ENCODE measurements at places on chromosomes 2 and 18.

DNA sequence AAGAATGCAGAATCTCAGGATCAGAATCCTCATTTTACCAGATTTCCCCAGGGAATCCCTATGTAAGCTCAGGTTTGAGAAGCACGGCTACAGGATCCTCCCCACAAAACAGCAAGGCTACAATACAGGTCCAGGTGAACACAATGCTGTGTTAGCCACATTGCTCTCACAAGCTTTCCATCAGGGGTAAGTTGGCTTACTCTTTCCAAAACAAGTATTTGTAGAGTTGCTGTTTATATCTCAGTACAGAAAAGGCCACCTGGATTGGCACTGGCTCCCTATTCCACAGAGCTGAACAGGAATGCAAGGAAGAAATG is 11.0 kb downstream of the SPRED2 start:
- no peak for DNase-seq

DNA sequence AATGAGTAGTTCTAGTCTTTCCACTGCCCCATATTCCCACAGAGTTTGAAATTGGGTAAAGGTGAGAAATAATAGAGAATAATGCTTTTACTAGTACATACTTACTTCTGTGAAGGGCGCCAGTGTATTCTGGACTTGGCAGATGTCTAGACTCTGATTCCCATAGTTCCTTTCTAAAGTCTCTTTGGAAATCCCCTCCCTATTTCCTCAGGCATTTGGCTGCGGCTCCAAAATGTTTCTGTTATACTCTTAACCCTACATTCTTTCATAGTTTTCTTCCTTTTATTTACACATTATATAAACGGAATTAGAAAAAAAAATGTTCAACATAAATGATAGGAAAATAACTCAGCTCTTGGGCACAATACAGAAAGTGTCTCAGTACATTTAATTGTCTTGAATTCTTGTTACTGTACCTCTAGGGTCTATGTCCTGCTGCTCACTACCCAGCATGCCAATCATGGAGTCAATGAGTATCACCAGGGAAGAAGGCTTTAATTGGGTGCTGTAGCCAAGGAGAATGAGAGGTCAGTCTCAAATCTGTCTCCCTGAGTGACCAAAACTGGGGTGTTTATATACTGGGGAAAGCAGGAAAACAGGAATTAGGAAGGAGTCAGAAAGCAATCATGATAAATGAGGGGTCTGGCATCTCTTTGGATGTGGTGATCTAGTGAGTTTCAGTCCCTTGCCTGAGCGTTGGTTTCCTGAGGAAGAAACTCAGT is 147.8 kb upstream of the MMADHC start:
- no peak for DNase-seq

DNA sequence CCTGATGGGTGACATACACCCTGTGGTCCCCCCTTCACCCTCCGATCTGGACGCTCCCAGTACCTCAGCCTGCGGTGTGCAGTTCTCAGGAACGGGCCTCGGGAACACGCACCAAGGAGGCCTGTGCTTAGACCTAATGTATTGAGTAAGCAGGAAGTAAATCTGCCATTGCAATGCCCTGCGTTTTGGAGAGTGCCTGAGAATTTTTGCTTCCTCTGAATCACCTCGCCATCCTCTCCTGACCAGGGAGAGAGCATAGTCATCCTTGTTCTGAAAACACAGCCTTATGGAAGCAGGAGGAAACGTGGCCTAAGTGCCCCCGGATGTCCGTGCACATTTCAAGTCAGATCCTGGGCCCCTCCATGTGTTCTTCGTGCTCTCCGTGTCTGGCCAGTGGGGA is 272.2 kb downstream of the NDUFA10 start:
- DNase-seq = no peak

- DNase-seq = no peak
These were observed 93.8 kb downstream of the FIGN start for GRCh38 chr2:163641986-163642385.

GRCh38 chr2:6442252-6442985 is 423.3 kb downstream of the CMPK2 start:
- no peak for DNase-seq

DNA sequence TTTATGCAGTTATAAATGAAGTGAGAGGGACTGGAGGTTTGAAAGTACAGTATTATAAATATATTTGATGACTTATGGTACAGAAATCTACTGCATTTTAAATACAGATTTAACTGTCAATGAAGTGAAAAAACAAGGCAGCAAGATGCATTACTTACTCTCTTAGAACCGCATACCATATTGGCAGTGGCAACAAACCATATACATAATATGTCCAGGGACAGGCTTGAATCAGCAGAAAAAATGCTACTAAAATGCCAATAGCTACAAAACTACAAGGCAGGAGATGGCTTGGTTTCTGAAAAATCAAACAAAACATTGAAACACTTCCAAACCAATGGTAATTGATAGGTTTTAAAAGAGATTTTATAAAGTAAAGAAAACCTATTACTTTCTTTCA is 77.2 kb downstream of the PIGN start:
- DNase-seq = no peak

- DNase-seq = no peak
These were observed 75.5 kb downstream of the OLA1 start for GRCh38 chr2:174172802-174173355.

GRCh38 chr2:29110916-29111535 is 4.2 kb upstream of the CLIP4 start:
- DNase-seq = no peak

GRCh38 chr2:9160732-9161131 is 45.9 kb upstream of the ASAP2 start:
- no peak for DNase-seq

DNA sequence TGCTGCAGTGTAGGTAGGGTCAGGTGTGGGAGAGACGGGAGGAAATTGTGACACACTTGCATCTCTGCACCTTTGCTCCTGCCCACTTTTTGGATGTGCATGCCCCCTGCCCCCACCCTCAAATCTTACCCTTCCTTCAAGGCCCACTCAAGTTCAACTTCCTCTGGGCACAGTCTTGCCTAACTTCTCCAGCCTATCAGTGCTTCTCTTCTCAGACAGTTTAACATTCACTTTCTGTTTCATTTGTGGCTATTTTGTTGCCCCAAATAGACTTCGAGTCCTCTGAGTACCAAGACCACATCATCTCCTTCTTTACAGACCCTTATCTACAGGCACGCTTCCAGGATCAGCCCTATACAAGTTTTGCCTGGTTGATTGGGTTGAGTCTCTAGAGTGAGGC is 2.7 kb downstream of the ST8SIA5 start:
- DNase-seq = no peak

DNA sequence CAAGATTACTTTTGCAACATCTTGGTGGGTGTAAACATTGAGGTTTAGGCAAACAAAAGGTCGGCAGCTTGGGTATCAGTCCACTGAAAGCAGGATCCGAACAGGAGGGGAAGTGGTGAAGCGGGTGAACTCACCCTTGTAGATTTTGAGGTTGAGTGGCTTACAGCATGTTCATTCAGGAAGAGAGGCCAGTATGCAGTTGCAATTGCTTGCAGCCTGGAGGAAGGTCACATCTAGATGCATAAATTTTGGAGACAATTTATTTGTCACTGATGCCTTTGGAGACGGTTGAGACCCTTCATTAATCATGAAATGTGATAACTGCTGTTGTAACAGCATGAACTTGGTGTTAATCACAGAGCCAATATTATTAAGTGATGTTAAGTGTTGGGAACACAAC is 131.1 kb downstream of the LTBP1 start:
- DNase-seq = no peak

GRCh38 chr2:47819834-47820233 is 36.9 kb downstream of the MSH6 start:
- DNase-seq = no peak

DNA sequence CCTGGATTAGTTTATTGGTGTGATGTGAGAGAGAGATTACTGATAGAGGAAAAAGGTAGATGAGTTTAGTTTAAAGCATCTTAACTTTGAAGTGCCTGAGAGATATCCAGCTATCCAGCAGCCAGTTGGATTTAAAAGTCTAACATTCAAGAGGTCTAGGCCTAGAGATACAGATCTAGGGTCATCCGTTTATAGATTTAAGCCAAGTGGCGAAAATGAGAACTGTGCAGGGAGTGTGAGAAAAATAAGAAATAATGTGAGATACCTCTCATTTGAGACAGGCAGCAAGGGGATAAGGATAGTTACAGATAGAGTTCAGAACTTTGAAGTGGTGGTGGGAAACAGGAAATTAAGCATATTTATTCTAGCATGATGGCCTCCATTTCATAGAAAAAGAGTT is 5.3 kb upstream of the ORC2 start:
- DNase-seq = no peak

DNA sequence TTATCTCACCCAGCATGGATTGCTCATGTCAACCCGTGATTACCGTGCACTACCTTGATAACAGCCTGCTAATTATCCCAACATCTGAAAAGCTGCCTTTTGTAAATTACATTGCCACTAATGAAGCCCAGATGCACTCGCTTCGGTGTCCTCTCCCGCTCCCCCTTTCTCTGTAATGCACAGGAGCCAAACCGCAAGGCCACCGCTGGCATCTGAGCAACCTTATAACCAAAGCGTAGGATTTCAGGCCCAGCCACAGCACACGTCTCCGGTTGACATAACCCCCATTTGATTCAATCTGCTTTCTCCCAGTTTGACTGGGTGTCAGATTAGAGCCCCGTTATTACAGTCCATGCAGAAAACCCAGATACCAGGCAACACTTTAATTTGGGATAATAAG is 341.2 kb downstream of the ALK start:
- DNase-seq = no peak

DNA sequence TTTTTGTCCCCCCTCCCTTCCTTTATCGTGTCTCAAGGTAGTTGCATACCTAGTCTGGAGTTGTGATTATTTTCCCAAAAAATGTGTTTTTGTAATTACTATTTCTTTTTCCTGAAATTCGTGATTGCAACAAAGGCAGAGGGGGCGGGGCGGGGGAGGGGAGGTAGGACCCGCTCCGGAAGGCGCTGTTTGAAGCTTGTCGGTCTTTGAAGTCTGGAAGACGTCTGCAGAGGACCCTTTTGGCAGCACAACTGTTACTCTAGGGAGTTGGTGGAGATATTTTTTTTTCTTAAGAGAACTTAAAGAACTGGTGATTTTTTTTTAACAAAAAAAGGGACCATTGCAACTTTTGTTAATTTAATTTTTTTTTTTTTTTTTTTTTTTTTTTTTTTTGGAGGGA is 2.1 kb downstream of the SOX11 start:
- no peak for DNase-seq

GRCh38 chr2:8515864-8516533 is 165.9 kb upstream of the ID2 start:
- DNase-seq = no peak

DNA sequence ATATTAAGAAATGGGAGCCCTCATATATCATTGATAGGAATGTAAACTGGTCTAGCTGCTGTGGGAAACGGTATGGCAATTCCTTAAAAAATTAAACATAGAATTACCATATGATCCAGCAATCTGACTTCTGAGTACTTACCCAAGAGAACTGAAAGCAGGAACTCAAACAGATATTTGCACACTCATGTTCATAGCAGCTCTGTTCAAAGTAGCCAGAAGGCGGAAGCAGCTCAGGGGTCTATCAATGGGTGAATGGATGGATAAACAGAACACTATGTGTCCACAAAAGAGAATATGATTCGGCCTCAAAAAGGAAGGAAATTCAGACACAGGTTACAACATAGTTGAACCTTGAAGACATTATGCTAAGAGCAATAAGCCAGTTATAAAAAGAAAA is 135.7 kb upstream of the NDUFV2 start:
- DNase-seq = no peak

- no peak for DNase-seq
These were observed 69.6 kb downstream of the ACVR1C start for GRCh38 chr2:157559061-157559460.

DNA sequence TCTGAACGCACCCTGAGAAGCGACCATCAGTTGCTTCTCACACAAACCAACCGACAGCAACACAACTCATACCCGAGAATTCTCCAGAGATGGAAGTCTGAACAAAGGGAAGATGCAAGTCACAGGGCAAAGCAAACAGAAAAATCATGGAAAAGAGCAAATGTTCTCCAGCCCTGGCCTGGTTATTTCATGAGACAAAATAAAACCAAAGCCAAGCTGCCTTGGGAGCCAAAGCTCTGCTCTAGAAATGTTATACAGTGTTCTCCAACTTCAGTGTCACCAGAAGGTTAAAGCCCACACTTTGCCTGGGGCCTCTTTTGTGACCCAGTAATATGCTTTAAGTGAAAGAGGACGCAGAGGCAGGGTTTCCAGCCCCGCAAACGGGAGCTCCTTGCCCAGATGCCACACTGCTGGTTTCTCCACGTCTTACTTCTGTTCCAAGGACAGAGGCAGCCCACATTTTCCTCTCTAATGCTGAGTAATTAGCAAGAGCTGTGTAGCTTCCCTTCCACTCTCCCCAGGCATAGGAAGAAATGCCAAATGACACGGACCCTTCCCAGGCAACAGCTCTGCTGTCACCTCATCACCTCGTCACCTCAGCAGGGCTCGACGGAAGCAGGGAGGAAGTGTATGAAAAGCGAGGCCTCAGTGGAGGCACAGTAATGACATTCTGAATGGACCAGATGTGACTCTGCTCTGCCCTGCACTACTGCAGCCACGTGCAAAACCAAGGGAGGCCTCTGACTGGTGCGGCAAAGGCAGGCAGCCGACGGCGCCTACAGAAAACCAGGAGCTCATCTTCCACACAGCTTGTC is 64.7 kb downstream of the FBXO15 start:
- DNase-seq = no peak

- no peak for DNase-seq
These were observed 5.4 kb downstream of the CXCR4 start for GRCh38 chr2:136112317-136113208.

DNA sequence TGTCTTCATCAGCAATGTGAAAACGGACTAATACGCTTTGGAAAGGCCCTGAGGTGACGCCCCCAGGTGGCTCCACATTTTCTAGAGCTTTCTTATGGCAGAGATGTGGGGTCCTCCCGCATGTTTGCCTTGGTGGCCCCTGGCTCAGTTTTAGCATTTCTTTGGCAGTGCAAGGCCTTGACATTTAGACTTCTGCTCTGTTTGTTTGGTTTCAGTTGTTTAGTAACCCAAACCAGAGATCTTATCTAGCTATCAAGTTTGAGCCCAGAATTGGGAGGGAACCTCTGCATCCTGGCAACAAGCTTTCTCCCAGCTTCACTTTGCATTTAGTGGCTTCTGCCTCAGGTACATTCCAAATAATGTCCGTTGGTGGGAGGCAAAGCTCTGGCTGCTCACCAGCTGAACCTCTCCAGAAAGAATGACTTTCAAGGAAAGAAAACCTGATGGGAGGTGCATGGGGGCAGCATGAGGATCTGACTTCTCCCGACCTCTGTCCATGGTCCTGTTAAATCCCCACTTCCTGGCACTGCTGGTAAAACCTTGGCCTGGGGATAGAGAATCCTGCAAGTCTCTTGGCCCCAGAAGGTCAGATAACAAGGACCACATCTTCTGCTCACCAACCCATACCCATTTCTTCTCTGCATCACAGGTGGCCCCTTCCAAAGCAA is 12.0 kb upstream of the MBP start:
- DNase-seq = no peak

GRCh38 chr2:25309402-25309801 is 32.3 kb downstream of the DNMT3A start:
- DNase-seq = peak; percentile 60
